ENCODE measurements at places on chromosomes 11 and 22.
A peak's percentile ranks its signal among the peaks of the same experiment; 100 is the strongest.

GRCh38 chr22:31085493-31085824, 4.3 kb downstream of the SMTN start:
- DNase-seq: no peak

- DNase-seq: peak; percentile 74
Observed at GRCh38 chr22:45163099-45163450, 650 bp upstream of the NUP50 start.

GRCh38 chr11:93579187-93579751, 36.1 kb upstream of the SMCO4 start:
- no peak for DNase-seq

DNA sequence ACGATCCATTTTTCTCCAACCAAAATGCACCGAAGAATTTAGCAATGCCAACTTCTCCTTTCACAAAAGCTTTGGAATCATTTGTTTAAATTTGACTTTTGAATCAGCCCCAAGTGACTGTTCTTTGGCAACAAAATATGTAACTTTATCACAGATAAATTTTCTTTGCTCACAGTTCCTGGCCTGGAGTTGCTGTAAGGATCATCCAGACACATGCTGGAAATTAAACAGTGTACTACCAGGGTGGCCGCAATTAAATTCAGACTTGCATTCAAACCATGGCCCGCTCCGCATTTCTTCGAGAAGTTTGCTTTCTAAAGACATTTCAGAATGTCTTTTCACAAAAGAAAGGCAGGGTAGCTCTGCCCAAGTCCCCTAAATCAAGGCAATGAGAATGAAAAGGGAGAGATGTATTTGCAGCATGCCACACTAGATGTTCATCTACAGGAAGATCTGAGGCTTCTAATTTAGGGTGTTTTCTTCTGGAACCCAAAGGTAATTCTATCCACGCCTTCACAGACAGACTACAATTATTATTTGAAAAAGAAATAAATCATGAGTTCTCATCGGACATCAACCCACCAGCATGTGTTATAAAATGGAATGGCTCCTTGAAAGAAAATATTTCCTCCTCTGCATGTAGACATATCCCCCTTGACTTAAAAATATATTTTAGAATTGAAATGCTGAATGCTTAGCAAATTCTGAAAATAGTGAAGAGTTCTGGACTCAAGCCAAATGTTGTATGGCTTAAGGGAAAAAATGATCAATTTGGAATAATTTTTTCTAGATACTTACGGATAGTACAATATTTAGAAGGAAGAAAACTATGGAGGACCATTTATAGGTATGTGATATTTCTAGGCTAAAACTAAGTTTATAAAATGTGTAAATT, 189.7 kb upstream of the BLID start:
- DNase-seq: peak; percentile 72

GRCh38 chr11:37456746-37457145, 858.7 kb upstream of the RAG2 start:
- no peak for DNase-seq

- no peak for DNase-seq
Observed at GRCh38 chr11:119085437-119085847, 761 bp downstream of the HMBS start.

GRCh38 chr11:69653406-69653960, 12.5 kb downstream of the CCND1 start:
- no peak for DNase-seq

DNA sequence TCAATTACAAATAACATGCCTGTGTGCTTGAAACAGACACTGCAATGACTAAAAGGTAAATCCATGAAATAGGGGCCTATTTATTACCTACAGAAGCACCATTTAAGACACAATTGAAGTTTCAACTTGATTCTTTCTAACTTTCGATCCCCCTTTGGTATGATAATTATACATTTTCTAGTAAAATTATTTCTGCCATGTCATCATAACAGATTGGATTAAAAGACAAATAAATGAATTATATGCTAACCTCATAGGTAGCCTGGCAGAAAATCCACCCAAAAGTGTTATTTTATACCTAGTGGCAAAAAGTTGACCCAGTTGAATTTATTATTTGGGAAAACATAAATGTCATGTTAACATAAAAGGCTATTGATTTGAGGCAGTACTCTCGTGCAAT, 241.1 kb downstream of the RAB38 start:
- no peak for DNase-seq

- no peak for DNase-seq
Observed at GRCh38 chr11:103359216-103359615, 250.0 kb downstream of the DYNC2H1 start.

DNA sequence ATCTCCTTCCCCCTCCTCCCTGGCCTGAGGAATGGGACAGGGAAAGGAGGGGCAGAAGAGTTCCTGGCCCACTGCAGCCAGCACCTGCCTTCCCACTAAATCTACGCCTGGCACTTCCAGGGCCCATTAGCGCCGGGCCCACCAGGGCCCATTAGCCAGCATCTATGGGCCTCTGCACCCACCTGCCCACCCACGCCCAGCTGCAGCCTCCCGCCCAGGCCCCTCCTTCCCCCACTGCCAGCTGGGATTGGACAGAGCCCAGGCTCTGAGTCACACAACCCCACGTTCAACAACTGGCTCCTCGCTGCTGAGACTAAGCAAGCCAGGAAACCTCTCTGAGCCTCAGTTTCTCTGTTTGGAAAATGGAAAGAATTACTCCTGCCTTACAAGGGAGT, 48.7 kb downstream of the CYTH4 start:
- peak; percentile 70 for DNase-seq

- no peak for DNase-seq
Observed at GRCh38 chr11:127531167-127531566, 530.6 kb upstream of the KIRREL3 start.

GRCh38 chr22:16776080-16776479, 49.1 kb downstream of the XKR3 start:
- DNase-seq: no peak

GRCh38 chr11:18288911-18289310, 22.8 kb downstream of the SAA1 start:
- no peak for DNase-seq

DNA sequence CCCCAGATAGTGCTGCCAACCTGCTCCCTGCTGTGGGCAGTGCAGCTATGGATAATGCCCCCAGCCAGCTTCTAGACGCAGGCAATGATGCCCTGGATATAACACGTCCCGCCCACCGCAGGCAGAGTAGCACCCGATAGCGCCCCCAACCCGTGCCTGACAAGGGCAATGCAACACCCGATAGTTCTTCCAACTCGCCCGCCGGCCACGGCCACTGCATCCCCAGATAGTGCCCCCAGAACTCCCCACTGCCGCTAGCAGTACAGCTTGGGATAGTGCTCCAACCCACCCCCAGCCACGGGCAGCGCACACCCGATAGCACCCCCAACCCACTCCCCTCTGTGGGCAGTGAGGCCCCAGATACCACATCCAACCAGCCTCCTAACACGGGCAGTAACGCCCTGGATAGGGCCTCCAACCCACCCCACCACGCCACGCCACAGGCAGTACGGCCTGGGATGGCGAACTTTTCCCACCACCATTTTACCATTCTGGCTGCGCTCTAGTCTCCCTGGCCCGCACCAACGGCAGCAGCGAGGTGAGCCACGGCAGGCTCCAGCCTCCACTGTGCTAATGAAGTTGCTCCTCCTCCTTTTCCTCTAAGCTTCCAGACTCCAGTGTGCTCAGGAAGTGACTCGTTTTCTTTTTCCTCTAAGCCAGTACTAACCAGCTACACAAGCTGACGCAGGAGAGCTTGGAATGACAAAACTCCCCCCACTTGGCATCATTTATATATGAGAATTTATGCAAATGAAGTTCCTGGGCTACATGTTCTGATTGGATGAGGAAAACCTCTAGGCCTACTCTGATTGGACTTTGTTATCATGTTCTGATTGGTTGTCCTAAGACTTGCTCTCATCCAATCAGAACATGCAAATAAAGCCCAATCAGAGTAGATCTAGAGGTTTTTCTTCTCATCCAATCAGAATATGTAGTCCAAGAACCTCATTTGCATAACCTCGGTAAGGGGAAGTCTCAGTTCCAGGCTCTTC, 3.0 kb upstream of the RFPL3 start:
- no peak for DNase-seq

GRCh38 chr22:46150655-46151477, 540 bp downstream of the PPARA start:
- DNase-seq: peak; percentile 34

- no peak for DNase-seq
Observed at GRCh38 chr22:44401783-44402110, 89.0 kb upstream of the SHISAL1 start.

DNA sequence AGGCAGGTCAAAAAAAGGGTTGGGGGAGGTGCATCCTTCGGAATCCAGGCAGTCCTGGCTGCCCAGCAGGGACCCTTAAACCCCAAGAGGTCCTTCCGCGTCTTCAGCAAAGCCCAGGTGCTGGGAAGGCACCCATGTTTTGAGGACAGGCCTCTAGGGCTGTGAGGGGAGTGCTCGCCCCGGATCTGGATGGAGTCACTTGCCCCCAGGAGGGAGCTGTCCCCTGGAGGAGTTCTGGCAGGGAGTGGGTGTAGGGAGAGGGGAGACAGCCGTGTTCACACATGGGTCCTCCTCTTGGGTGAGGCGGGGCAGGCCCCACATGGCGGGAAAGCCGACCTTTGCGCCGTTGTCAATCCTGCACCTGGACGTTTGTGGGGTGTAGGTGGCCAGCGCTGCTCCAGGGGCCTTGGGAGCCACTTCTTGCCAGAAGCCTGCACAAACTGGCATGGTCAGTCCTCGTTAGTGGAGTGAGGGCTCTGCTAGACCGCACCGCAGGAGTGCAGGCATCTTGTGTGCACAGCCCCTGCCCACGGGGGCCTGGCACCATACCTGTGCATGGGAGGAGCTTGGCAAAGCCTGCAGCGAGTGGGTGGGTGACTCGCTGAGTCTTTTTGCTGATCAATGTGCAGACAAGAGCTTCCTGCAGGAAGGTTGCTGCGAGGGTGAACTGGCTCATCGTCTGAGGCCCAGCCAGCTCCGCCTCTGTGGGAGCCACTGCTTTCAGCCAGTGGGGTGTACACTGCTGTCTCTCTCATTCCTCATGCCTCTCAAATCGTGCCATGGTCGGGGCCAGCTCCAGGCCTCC, 16.0 kb downstream of the PPIL2 start:
- no peak for DNase-seq

DNA sequence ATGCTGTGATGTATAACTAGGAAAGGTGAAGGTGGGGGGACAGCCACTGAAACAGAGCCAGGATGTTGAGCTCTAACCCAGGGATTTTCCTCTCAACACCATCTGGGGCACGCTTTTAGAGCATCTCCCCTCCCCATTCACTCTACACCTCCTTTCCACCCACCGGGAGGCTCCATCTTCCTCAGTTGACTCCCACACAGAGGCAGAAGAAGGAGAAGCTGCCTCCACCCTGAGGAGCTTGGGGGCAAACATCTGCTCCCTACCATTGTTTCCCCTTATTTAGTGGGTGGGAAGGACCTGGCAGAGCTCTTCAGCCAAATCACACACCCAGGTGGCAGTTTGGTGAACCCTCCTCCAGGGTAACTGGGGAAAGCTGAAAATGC, 50.0 kb upstream of the ADA2 start:
- DNase-seq: no peak

DNA sequence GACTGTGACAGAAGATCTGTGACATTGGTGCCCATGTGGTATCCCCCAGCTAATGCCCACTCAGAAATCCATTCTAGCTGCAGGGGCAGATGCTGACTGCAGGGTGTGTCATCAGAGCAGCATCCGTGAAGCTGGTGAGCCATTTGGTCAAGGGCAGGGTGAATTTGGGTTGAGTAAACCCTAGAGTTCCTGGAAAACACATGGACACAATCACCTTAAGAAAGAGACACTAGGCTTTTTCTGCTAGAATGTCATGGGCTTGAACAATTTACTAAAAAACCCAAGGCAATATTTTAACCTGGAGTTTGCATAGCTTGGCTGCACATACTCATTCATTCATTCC, 100.0 kb downstream of the ADAMTS15 start:
- no peak for DNase-seq

GRCh38 chr11:46826310-46827044, 19.6 kb downstream of the CKAP5 start:
- peak; percentile 88 for DNase-seq
